ENCODE measurements at places on chromosomes 6 and 20. TPM values are rescaled to one million over a fixed set of nuclear protein-coding genes. Genes with fewer than 3 reads are reported as not detected.

The TFAP2D gene
- total RNA-seq, result not detected

The DOK5 gene
- not detected for total RNA-seq

The EPPIN gene
- total RNA-seq, result not detected

The MROH8 gene
- total RNA-seq, result 0.70 TPM

The GHRH gene
- not detected for total RNA-seq

All from A549 treated with dexamethasone at 1 μM for 4 hours (cell line).